COLO829 (cell line): ENCODE measurements at places on chromosomes 12 and 14.
A peak's percentile ranks its signal among the peaks of the same experiment; 100 is the strongest.

GRCh38 chr14:21068521-21069387 lies 1.4 kb upstream of the ARHGEF40 start:
- no peak for DNase-seq

GRCh38 chr14:69059658-69060623 lies 80.8 kb upstream of the ACTN1 start:
- DNase-seq = no peak

DNA sequence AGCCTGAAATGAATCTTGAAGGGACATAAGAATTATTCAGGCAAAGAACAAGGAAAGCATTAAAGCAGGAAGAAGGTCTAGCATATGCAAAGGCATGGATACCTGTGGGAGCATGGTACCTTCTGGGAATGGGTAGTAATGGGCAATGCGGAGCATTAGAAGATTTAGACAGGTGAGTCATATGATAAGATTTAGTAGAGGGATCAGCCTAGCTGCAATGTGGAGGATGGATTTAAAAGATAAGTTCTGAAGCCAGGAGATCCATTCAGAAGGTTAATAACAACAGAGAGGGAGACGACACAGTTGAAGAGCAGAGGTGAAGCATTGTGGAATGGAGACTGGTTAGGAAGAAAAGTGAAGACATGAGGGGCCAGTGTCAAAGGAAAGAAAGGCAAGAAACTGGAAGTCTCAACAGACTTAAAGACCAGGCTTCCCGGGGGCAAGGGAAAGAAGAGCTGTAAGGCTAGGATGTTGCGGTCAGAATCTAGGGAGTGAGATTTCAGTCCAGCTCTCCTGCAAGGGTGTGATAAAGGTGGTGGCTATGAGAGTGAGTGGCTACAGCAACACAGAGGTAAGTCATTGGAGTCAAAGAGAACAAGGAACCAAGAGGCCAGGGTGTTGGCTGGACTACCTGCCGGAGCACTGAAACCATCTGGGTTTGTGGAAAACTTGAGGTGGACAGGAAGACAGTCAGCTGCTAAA lies 5.6 kb upstream of the STAT6 start:
- DNase-seq = no peak

DNA sequence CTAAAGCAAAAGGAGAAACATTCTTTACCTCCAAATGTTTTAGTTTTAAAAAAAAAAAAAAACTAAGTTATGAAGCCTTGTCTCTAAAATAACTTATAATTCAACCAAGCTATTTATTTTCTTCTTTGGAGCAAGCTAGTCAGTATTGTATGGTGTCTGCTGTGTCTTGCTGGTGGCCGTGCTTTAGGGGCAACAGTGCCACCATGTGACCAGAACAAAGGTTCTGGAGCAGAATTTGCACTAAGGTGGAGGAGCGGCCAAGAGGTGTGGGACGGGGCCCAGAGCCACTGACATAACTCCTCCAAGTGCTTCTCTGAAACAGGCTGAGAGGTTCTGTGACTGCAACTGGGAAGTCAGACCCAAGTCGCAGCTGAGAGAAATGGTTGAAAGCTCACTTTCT lies 4.5 kb downstream of the FICD start:
- DNase-seq = no peak

DNA sequence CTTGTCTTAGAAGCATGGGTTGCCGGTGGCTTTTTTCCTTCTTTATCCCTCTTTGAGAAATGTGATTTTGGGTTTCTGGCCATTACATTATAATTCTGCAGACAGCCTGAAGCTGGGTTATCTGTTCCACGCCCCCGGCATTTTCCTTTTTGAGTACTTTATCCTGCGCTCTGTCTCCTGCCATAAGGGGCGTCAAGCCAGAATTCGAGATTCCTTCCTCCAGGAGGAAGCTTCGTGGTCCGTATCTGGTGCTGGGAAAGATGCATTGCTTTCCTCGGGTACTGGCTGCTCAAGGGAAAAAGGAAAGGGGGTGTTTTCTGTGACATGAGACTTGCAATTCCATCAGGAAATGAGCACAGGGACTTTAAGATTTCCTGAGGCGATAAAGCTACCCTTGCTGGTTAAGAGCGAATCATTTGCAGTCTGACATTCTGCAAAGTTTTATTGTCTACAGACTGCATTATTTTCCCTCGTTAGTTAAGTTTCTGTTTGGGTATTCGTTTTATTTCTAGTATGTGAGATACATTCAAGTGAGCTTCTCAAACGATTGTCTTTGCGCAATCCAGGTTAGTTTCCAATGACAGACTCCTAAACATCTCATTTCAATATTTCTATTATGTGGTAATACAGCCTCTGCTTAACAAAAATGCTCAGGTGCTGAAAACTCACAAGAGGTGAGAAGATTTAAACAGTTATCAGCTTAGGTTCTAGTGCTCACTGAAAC lies 694 bp downstream of the AKAP5 start:
- DNase-seq = no peak

DNA sequence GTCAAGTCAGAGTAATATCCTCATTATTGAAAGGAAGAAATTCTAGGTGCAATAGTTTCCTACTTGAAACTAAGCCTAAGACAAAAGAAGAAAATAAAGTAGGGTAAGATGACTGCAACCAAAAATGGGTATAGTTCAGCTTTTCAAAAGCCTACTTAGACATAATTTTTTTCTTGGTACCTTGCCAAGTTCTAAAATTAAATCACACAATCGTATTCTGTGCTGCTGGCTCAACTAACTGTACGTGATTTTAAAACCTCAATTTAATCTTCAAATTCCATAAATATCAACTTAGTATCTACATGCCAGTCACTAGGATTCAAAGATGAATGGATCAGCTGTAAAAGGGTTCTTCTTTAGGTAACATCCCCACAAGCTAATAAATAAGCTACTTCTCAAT lies 56.9 kb downstream of the SCAF11 start:
- no peak for DNase-seq

GRCh38 chr14:97381309-97381708 lies 584.1 kb downstream of the VRK1 start:
- DNase-seq = no peak

- DNase-seq = peak; percentile 28
These were observed 84.8 kb upstream of the FICD start for GRCh38 chr12:108430245-108430644.

GRCh38 chr12:19373586-19373985 lies 65.7 kb upstream of the AEBP2 start:
- DNase-seq = no peak

GRCh38 chr12:7844116-7844515 lies 28.6 kb downstream of the SLC2A14 start:
- DNase-seq = no peak

GRCh38 chr12:13243516-13244070 lies 47.1 kb downstream of the EMP1 start:
- DNase-seq = no peak

GRCh38 chr12:52423661-52424500 lies 10.3 kb downstream of the KRT75 start:
- DNase-seq = no peak

DNA sequence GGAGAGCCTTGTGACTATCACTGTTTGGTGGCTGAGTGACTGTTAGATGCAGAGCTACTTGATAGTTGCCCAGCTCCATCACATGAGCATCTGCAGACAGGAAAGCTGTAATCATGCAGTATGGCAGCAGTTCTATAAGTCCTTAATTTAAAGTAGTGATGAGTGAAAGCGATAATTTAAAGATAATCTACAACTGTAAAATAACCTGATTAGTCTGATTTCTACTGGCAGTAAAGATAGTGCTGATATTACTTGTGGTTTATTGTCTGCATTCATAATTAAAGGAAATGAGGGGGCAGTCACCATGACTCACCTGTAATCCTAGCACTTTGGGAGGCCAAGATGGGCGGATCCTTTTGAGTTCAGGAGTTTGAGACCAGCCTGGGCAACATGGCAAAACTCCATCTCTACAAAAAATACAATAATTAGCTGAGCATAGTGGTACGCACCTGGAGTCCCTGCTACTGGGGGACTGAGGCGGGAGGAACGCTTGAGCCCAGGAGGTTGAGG lies 41.2 kb upstream of the PLEKHD1 start:
- DNase-seq = no peak

GRCh38 chr12:19925841-19926240 lies 442.5 kb upstream of the PDE3A start:
- DNase-seq = no peak

DNA sequence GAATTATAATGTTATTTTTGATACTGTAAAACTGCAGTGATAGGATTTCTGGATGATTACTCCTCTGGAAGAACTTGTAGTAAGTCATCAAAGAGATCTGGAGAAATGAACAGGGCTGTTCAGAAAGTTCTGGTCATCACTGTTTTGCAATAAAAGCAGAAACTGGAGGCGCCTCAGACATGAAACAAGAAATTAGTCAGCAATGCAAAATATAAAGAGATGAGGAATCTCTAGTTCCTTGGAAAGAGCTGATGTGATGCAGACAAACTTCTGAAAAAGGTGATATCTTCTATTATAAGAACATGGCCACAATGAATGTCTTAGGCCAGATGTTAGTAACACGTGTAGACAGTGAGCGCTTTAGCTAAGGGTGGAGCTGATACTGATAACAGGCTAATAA lies 9.5 kb downstream of the ACIN1 start:
- no peak for DNase-seq
